ENCODE measurements at places on chromosomes 1 and 21.

GRCh38 chr1:1207571-1207892, 1.1 kb upstream of the TNFRSF18 start:
- DNase-seq, result no peak

DNA sequence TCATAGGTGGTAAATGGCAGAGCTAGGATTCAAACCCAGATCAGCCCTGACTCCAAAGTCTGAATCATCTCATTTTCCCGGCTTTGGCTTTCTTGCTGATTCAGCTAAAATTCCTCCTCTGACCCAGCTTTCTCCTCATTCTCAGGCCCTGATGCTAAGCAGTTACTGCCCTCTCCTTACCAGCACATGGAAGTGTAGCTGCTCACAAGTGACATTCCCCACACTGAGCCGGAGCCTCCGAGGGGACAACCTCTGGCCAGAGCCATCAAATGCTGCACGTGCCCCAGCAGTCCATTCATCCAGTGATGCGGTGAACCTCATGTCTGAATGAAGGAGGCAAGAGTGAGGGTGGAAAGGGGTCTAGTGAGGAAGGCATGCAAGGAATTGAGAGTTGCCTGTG, 11.1 kb downstream of the ITGA10 start:
- DNase-seq, result no peak

- no peak for DNase-seq
Observed at GRCh38 chr21:46002841-46003574, 21.4 kb downstream of the COL6A1 start.

DNA sequence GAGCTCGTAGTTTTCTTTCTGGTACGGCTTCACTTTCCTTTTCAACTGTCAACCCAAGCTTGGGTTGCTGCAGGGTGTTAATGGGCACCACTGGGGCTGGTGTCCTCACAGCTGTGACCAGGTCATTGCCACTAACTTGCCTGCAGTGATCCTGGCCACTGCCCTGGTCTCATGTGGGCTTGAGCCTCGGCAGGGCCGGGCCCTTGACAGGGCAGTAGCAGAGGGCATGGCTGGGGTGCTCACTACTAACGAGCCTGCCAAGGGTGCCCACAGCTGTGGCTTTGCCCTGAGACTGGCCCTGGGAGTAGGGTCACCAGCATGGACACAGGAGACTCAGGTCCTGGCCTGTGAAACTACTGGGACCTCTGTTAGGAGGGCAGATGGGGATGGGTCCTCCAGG, 31.5 kb upstream of the GNPAT start:
- DNase-seq, result no peak

DNA sequence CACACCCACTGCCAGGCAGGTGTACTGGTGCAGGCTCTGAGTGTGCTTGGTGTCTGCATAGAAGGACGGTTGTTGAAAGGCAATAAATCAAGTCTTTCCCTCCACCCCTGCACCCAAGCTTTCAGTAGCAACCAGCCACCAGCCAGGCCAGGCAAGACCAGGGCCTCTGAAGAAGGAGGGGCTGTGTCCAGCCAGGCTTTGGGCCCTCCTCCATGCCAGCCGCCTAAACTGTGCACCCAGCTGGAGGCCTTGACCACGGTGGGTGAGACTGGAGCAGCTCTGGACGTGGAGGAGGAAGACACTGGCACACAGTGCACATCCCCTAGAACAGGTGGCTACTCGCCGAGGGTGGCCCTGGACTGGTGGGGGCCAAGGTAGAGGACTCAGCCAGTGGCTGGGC, 4.9 kb downstream of the OLIG2 start:
- DNase-seq, result no peak

- no peak for DNase-seq
Observed at GRCh38 chr1:83998205-83998497, 781 bp downstream of the TTLL7 start.

- no peak for DNase-seq
Observed at GRCh38 chr1:2133879-2134215, 60.7 kb downstream of the FAAP20 start.

DNA sequence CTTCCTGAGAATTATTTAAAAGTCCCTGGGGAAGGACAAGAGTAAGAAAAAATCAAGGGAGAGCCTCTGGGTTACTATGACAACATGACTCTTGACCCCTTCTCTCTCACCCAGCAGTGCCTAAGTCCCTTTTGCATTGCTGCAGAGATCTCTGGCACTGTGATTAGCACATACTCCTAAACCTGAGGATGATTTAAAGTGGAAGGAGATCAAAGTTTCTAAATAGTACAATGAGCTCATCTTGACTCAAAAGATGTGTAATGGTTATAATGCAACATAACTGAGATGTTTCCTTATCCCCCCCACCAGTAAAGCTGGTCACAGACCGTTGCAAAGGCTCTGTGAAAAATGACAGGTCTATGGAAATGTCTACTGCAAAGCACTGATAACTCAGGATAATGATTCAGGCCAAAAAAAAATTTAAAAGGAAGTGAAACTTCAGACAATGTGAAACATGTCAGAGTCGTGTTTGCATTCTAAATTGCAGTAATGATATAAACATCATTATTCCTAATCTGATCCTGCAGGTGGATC, 519.2 kb downstream of the KIF26B start:
- no peak for DNase-seq

- no peak for DNase-seq
Observed at GRCh38 chr1:100184536-100184935, 6.5 kb upstream of the LRRC39 start.

DNA sequence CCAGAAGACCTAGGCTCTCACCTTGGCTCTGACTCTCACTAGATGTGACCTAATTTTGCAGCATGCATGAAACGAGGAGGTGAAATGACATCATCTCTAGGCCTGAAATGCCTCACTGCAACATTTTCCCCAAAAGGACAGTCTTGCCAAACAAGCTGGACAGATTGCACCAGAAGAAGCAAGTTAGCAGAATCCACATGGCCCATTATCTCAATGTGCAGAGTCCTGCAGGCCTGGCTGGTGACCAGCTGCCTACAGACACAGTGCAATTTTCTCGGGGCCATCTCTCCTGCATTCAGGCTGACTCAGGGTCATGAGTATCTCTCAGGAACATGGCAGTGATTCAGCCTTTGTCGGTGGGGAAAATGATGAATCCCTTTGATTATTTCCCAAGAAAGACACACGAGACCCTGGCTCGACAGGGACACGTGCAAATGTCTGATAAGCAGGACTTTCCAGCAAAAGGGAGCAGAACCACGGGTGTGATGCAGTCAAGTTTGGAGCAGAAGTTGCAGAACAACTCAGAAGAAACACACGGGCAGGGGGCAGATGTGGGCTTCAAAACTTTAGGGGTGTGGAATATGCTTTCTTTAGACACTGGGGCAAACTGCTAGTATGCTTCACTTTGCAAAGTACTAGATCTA, 38.7 kb downstream of the TRIM67 start:
- no peak for DNase-seq

- no peak for DNase-seq
Observed at GRCh38 chr21:35764586-35764985, 295.7 kb downstream of the SETD4 start.
